ENCODE measurements at places on chromosomes 6 and 20.

DNA sequence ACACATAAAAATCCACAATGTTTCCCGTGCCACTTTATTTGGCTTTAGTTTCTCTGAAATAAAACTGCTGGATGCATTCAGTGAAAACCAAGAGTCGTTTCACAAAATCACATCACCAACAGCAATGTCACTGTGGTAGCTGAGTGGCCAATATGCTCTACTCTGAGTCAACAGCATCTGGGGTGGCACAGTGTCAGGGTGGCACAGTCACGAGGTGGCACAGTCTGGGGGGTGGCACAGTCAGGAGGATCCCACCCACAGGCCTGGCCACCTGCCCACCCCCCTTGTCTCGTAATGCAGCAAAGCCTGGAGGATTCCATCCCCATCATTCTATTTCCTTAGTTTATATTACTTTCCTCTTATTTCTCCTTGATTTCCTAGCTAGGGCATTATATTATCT lies 87.0 kb downstream of the ANKRD60 start:
- DNase-seq, result no peak

- no peak for DNase-seq
Measured at GRCh38 chr6:56495654-56496053, 147.0 kb downstream of the DST start.

DNA sequence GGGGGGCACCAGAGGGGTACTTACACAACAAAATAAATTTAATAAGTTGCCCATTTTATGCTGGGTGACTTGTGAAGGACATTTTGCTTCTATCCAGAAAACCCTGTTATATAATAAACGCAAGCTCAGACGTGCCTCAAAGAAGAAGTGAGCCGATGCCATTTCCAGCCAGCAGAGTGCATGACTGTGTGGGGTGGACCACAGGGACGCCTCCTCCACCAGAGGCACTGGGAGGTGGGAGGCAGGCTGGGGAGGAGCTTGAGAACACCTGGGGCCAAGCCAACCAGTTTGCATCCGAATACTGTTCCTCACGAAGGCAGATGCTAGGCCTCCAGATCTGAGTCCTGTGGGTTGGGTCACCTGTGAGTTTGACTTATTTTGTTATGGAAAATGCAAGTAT lies 363.8 kb downstream of the RNGTT start:
- DNase-seq, result no peak

- no peak for DNase-seq
Measured at GRCh38 chr6:33961691-33962090, 157.9 kb upstream of the MLN start.

DNA sequence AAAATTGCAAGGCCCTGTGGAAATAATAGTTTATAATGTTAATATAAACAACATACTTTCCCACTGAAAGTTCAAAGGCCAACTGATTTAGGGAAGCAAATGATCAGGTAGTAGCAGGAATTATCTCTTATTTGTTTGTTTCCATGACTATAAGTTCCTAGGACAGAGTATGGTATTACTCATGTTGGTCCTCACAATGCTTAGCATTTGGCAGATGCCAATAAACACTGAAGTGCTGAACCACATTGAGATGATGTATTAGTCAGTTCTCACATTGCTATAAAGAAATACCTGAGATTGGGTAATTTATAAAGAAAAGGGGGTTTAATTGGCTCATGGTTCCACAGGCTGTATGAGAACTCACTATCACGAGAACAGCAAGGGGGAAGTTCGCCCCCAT lies 129.6 kb upstream of the NUP153 start:
- DNase-seq, result no peak

DNA sequence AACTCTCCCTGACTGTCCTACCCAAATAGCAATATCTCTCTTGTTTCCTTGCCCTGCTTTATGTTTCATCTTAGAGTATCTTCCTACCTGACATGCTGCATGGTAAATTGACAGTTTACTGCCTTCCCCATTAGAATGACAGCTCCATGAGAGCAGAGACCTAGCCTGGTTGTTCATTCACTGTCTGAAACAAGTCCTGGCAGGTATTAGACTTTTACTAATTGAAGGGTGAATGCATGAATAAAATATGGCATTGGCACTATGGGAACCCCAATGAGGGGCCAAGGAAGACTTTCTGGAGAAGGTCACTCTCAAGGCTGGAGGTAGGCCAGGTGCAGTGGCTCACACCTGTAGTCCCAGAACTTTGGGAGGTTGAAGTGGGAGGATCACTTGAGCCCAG lies 3.8 kb upstream of the CITED2 start:
- no peak for DNase-seq

DNA sequence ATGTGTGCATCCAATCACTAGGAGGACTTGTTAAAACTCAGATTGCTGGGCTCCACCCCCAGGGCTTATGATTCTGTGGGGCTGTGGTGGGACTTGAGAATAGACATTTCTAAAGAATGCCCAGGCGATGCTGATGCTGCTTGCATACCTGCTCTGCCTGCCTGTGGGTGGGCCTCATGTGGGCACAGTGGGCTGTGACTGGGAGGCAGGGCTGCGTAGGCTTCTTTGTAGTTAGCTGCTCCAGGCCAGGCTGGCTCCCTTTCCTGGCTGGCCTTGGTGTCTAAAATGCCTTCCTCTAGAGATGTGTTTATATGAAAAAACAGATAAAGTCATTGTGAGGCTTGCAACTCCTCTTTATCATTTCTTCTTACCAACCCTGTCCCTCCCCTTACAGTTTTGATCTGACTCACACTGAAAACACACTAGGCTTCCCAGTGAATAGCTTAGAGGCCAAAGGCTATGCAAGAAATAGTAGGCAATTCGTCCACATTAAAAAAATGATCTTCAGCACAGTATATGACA lies 495.5 kb upstream of the MAP3K7 start:
- DNase-seq, result no peak

- DNase-seq, result no peak
Measured at GRCh38 chr6:8193541-8193940, 91.2 kb upstream of the EEF1E1 start.

GRCh38 chr20:35269055-35269781 lies 8.7 kb downstream of the MMP24OS start:
- no peak for DNase-seq

DNA sequence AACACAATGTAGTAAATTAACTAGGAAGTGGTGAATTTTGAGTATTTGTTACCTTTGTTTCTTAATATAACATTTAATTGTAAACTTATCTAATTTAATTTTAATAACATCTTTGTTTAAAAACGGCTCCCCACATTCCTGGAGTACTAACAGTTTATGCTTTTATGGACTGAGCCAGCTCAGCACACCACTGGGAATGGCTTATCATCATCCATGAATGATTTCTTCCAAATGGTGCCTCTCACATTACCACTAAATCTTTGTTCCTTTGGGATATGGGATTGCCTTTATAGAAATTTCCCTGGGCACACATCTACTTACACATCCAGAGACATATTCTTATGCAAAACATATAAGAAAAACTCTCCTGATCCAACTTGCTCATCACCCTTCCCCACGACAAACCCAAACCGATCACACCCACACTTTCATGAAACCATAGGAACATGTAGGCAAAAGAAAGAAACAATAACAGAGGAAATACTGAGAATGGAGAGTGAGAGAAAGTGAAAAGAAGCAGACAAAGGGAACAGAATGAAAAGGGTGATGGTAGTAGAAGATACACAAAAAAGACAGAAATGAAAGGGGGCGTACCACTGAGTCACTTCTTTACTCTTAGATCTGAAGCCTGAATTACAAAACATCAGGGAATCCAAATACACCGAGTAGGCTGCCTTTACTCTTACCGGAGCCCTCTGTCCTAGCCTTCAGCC lies 58.5 kb upstream of the KCNK16 start:
- no peak for DNase-seq

GRCh38 chr6:143465546-143465945 lies 14.9 kb downstream of the PEX3 start:
- no peak for DNase-seq

DNA sequence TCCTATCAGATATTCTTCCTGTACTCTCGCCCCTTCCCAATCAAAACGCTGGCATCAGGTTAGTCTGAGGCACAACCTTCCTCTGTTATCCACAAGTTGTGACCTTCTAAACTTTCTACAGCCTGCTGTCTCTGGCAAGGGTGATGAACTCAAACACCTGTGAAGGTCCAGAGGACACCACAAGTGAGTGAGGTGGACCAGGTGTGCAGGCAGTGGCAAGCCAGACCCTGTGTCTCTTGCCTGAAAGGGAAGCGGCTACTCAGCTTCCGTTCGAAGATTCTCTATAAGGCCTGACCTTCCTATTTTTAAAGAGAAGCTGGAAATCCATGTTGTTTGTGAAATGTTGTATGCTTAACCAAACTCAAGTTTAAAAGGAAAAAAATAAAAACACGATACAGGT lies 36.8 kb downstream of the GCM1 start:
- DNase-seq, result no peak

GRCh38 chr6:141675957-141676356 lies 456.8 kb upstream of the GJE1 start:
- DNase-seq, result no peak

DNA sequence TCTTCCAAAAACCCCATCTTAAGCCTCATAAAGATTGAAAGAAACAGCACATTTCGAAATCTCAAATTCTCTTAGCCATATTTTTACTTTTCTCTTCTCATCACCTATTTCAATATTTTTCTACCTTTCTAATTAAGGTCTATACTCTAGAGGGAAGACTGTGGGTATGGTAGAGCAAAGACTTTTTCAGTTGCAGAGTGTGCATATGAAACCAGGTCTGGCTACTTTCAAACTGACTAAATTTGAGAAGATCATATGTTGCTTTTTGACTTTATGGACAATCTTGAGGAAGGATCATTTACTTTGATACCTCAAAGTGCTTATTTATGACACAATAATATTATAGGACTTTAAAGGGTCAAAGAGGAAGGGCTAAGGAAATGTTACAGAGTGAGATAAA lies 20.7 kb downstream of the FILIP1 start:
- no peak for DNase-seq

DNA sequence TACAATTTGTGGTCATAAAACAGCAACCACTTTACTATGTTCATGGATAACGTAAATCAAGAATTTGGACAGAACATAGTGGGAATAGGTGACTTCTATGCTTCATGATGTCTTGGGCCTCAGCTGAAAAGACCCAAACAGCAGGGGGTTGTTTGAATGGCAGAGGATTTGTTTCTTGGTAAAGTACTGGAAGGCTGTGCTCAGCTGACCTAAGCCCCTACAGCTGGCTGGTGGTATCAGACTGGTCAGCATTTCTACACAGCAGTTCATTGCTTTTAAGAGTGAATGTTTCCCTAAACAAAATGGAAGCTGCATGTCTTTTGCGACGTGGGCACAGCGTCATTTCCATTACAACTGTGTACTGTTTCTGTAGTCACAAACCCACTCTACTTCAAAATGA lies 148.5 kb upstream of the DEFB112 start:
- no peak for DNase-seq

- DNase-seq, result no peak
Measured at GRCh38 chr20:33309631-33310030, 26.6 kb downstream of the BPIFB1 start.

DNA sequence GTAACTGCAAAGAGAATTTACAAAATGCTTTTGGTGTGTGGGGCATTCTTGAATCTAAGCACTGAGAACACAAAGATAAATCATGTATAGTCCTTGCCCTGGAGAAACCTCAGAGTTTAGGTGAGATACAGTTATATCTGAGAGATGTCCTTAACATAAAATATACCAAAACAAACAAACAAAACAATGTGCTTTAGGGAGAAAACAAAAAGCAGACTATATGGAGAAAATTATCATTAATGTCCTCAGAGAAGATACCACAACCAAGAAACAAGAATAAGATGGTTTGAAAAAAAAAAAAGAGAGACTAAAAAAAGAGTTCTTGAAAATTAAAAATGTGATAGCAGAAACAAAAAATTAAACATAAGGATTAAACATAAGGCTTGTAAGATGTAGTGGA lies 8.0 kb downstream of the KIF13A start:
- no peak for DNase-seq

DNA sequence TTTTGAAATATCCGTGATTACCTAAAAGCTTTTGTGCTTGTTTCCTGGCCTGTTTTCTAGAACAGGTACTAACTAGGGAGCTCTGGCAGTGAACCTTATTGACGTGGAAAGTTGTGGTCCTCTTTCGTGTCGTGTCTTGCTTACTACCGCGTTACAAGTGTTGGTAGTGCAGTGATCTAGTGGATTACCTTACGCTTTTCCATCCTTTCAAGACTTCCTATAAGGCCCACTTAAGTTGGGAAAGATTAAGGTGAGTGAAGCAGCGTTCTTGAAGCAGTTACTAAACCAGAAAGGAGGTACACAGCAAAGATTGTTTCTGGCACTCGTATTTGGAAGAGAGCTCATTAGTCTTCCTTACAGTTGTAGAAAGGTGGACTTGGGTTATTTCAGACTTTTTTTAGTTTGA lies 1.9 kb downstream of the PNRC1 start:
- DNase-seq, result no peak

- no peak for DNase-seq
Measured at GRCh38 chr6:156556811-156557210, 220.4 kb upstream of the ARID1B start.

DNA sequence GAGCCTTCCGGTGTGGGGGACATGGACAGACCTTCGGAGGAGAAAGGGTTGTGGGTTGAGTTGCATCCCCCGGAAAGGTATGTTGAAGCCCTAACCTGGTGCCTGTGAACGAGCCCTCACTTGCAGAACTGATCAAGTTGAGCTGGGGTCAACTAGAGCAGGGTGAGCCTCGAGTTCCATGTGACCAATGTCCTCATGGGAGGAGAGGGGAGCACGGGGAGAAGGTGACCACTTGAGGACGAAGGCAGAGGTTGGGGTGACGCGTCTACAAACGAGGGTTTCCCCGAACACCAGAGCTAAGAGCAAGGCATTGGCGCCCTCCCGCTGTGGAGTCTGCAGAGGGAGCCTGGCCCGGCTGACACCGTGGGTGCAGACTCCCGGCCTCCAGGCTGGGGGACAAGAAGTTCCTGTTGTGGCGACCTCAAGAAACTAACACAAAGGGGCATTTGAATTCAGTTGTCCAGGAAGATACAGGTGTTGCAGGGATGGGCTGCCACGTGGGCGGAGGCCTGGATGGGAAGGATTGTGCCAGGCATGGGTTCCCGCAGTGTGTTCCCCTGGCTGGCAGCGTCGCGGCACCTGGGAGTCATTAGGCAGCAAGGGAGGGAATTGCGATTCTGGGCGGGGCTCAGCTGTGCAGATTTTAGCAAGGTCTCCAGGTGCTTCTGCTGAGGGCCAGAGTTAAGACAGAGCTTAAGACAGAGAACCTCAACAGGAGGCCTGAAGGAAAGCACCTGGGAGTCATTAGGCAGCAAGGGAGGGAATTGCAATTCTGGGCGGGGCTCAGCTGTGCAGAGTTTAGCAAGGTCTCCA lies 20.4 kb upstream of the UNC93A start:
- no peak for DNase-seq

GRCh38 chr6:90044833-90045381 lies 150.6 kb downstream of the GJA10 start:
- no peak for DNase-seq

- no peak for DNase-seq
Measured at GRCh38 chr20:10520528-10520927, 85.4 kb downstream of the SLX4IP start.

- DNase-seq, result peak; percentile 32
Measured at GRCh38 chr6:125906158-125906998, 50.2 kb upstream of the HINT3 start.

Data from stimulated activated CD8-positive, alpha-beta memory T cell treated with anti-CD3 and anti-CD28 coated beads, Interleukin-7, amount 100 ng/mL, for 1 hour (primary cell).